Activated CD4-positive, alpha-beta memory T cell treated with anti-CD3 and anti-CD28 coated beads, Interleukin-2, amount 10 ng/mL, durations not matched to agents 7 days and 5 days (primary cell): ENCODE measurements at places on chromosomes 6 and 20. TPM values are rescaled to one million over a fixed set of nuclear protein-coding genes. Genes with fewer than 3 reads are reported as not detected.
A peak's percentile ranks its signal among the peaks of the same experiment; 100 is the strongest.

DNA sequence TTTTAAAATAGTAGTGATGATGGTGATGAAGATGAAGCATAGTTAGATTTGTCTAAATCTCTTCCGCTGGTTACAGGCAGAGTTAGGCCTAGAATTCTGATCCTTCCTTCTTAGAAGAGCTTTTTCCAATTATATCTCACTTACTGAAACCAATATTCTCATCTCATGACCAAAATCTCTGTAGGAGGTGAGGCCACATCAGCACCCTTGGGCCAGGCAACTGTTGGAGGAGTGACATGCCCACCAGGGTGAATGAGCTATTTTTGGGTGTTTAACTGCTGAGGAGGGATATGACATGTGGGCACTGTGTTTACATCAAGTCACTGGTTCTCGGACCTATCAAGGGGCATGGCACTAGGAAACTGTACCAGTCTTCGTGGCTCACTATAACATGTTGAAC is 102.2 kb upstream of the SLC24A3 start:
- no peak for DNase-seq

DNA sequence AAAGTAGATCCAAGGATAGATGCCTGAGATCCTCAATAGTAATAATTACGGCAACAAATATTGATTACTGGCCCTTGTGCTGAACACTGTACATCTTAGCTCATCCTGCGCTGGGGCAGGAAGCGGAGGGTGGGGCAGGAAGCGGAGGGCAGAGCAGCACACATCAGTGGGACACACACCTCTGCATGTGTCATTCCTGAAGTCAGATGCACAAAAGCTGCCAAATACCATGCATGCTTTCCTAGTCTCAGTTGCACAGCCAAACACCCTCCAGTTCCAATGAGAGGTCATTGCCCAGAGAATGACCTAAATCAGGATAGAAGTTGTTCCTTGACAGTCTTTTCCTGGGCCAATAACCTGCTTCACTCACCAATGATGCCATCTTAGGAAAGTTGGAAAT is 74.4 kb upstream of the FOXC1 start:
- DNase-seq, result peak; percentile 74

Gene CAGE1
- total RNA-seq, result not detected

DNA sequence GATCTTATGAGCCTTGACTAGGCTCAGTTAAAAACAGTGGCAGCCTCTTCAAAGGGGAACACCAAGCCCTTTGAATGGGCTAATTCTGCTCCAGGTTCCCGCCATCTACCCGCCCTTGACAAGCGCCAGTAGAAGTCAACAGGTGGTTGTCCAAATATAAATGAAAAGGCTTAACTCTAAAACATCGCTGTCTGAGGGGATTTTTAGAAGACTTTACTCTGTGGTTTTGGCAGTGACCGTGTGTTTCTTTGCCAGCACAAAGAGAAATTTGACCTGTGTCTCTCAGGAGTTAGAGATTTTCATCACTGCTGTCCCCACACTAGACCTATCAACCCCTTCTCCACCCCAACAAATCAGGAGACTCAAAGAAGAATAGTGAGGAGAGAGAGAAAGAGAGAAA is 19.8 kb upstream of the SIM1 start:
- DNase-seq, result no peak

DNA sequence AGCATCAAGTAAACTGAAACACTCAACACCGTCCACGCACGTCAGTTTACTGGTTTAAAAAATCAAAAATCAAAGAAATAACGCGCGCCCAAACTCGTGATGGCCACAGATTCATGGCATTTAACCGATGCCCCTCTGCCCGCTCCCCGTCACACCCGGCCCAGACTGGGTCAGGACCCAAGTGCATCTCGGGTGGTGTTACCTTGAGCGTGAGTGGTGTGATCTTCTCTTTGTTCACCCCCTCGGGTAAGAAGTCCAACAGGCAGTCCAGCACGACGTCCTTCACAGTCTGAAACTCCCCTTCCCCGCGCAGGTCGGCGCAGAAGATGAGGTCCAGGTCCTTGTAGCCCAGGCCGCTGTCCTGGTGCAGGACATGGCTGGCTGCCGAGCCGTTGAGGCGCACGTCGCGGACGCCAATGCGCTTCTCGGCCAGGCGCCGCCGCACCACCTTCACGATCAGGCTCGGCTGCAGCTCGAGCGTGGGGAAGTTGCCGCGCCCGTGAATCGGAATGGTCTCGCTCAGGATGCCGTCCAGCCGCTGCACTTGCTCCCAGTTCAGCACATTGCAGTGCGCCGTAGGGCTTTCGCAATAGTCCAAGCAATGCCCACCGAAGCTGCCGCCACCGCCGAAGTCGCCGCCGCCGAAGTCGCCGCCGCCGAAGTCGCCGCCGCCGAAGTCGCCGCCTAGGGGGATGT is 945 bp downstream of the TENT5A start:
- DNase-seq, result peak; percentile 33

DNA sequence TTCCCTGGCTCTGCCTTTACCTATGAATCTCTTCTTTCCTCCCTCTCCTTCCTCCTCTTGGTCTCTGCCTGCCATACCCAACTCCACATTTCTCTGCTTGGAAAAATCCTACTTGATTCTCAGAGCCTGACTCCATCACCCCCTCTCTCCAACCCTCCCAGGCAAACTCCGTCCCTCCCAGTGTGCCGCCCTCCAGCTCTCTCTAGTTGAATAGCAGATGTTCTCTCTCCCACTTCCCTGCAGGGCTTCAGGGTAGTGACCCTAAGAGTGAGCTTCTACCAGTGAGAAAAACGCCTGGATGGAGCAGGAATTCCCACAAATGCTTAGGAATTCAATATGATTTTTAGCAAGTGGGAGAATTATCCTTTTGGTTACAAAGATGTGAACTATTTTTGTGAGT is 141.6 kb downstream of the MTHFD1L start:
- no peak for DNase-seq

Gene BPHL
- total RNA-seq, result 7.3 TPM

Gene EPB41L1
- total RNA-seq, result not detected

DNA sequence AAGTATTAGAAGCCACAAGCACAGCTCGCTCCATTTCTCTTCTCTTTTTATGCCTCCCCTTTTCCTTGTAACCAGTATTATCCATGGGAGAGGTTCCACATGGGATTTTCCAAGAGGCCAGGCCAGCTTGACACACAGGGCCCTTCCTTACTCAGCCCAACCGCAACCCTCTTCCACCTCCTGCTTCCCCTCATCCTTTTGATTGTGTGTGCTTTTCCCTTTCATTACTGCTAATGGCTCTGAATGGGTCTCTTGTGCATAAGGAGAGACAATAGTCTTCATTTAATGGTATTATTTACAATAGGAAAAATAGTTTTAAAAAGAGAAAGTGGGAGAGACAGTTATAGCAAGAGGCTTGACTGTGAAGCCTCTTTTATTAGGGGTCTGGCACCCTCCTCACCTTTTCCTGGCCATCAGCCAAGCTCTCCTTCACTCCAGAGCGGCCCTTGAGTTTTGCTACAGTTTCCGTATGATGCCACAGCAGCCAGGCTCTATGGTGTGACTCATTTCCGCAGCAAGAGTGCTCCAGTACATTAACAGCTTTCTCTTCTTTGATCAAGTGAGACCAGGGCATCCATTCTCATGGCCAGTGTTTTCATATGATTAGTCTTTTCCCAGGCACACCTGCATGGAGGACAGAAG is 579.5 kb downstream of the TFAP2B start:
- no peak for DNase-seq

Gene MICB
- 60.8 TPM for total RNA-seq

Gene BANF2
- total RNA-seq, result not detected

- no peak for DNase-seq
Observed at GRCh38 chr6:150584596-150584995, 15.1 kb upstream of the PLEKHG1 start.

DNA sequence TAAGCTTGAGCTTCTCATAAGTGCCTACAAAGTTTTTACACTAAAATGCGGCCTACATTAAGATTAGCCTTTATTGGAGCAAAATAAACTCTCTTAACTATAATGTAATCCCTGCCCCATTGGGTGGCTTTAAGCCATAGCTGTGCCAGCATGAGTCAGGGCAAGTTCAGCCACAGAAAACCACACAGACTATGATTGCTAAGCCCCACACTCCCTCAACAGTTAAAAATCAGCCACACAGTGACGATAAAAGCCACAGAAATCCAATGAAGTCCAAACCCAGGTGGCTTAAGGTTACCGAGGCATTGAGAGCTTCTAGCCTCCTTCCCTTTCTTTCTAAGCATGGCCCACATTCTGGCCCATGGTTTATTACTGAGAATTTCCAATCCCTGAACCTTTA is 61.6 kb downstream of the GRM1 start:
- DNase-seq, result no peak

Gene PRL
- total RNA-seq, result not detected
